ENCODE measurements at places on chromosomes 16 and 17. TPM values are rescaled to one million over a fixed set of nuclear protein-coding genes. Genes with fewer than 3 reads are reported as not detected.

GRCh38 chr16:17448640-17449638, 21.8 kb downstream of the XYLT1 start:
- peak; percentile 46 for DNase-seq
- peak overlapping the region; percentile 25 for H3K4me3 ChIP-seq
- H3K27me3 ChIP-seq = no peaks in the 10 kb centered on the region

Gene SPNS2
- 0.75 TPM for total RNA-seq

DNA sequence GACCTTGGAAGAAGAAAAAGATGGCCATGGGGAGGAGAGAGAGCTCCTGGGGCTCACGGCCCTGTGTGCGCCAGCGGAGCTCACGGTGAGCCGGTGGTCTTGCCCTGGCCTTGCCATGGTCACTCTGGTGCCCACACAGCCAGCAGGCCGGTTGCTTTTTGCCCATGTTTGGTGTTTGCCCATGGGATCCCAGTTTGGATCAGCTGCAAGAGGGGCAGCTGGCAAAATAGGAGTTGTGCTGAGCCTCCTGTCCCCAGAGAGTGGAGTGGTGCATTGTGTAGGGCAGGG, 1.6 kb downstream of the NHERF1 start:
- peak overlapping the region; percentile 92 for H3K4me3 ChIP-seq
- peaks cover 80% of the 10 kb centered on the region for H3K4me1 ChIP-seq
- no peak for DNase-seq
- no peaks in the 10 kb centered on the region for H3K27me3 ChIP-seq
- peak overlapping the region; percentile 30 for H3K27ac ChIP-seq

GRCh38 chr17:51230306-51230705, 29.5 kb downstream of the MBTD1 start:
- no peak overlapping the region for H3K4me3 ChIP-seq
- no peak overlapping the region for H3K27ac ChIP-seq
- no peaks in the 10 kb centered on the region for H3K4me1 ChIP-seq
- no peak for DNase-seq
- no peaks in the 10 kb centered on the region for H3K27me3 ChIP-seq

Gene SULT1A2
- 0.30 TPM for total RNA-seq

DNA sequence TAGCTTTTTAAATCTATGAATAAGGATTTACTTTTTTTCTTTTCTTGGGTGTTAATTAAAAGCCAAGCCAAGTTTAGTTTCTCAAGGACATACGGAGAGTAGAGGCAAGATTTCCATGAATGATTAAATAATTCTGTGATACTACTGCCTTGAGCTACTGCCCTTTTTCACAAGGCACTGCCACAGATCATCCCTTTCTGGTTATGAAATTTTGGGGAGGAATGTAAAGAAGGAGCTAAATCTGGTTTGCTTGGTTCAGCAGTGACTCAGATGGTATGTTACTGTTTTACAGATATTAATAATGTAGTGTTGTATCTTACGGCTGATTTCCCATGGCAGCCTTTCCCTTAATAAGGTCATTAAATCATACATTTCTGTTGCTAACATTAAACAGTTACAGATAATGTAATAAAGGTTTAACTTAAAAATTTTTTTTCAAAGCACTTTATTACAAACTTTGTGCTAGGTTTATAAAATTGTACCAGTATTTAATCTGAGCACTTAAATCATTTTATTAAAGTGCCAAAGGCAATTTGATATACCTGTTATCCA, 2.6 kb downstream of the WSB1 start:
- no peak overlapping the region for H3K27ac ChIP-seq
- no peaks in the 10 kb centered on the region for H3K36me3 ChIP-seq
- H3K27me3 ChIP-seq = no peaks in the 10 kb centered on the region
- no peak overlapping the region for H3K4me3 ChIP-seq
- no peak for DNase-seq
- peaks cover 32% of the 10 kb centered on the region for H3K4me1 ChIP-seq

- H3K27me3 ChIP-seq = no peaks in the 10 kb centered on the region
- peaks cover 7% of the 10 kb centered on the region for H3K36me3 ChIP-seq
- no peak overlapping the region for H3K27ac ChIP-seq
- H3K4me1 ChIP-seq = no peaks in the 10 kb centered on the region
These were observed 10.6 kb downstream of the PEMT start for GRCh38 chr17:17580662-17581470.

DNA sequence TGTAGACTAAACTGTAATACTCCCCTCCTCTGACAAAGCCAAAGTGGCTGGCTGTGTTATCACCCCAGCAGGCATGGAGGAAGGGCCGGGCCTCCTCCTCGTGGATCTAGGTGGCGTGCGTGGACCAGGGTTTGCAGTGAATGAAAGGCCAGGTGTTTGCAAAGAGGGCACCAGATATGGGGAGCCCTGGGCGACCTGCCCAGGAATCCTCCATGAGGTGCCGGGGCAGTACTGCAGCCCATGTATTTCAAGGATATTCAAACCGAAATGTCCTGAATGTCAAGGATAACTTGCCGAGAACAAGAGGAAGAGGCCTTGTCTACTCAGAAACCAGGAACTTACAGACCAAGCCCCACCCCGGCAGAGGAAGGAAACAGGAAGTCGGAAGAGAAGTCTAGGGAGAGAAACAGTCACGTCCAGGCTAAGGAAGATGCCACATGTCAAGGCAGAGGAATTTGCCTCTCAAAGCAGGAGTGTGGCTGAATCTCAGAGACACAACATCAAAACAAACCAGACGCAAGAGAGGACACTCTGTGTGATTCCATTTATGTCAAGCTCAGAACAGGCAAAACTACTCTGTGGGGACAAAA, 13.7 kb upstream of the OSGIN1 start:
- H3K27ac ChIP-seq = no peak overlapping the region
- no peak overlapping the region for H3K4me3 ChIP-seq
- no peaks in the 10 kb centered on the region for H3K4me1 ChIP-seq

GRCh38 chr16:81500833-81501521, 56.4 kb downstream of the CMIP start:
- H3K36me3 ChIP-seq = no peaks in the 10 kb centered on the region
- no peak overlapping the region for H3K27ac ChIP-seq
- H3K4me1 ChIP-seq = peaks cover 41% of the 10 kb centered on the region
- DNase-seq = no peak
- H3K4me3 ChIP-seq = no peak overlapping the region

GRCh38 chr16:9033125-9033830, 58.2 kb upstream of the HAPSTR1 start:
- no peaks in the 10 kb centered on the region for H3K27me3 ChIP-seq
- no peak overlapping the region for H3K27ac ChIP-seq
- H3K4me1 ChIP-seq = no peaks in the 10 kb centered on the region
- no peaks in the 10 kb centered on the region for H3K36me3 ChIP-seq

DNA sequence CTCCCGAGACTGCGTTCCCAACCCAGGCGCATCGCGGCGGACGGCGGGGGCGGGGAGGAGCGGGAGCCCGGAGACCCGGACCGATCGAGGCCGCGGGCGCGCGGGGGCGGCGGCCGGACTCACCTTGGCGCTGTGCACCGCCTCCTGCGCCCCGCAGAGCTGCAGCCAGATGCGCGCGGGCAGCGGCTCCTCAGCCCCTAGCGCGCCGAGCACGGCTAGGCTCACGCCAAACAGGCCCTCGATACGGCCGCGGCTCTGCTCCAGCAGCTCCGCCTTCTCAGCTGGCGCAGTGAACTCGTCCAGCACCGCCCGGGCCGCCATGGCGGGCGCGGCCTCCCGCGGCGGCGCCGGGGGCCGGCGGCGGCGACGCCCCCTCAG, 339 bp downstream of the N4BP1 start:
- no peaks in the 10 kb centered on the region for H3K36me3 ChIP-seq
- peaks cover 45% of the 10 kb centered on the region for H3K4me1 ChIP-seq
- peak overlapping the region; percentile 79 for H3K4me3 ChIP-seq
- peak overlapping the region; percentile 82 for H3K27ac ChIP-seq
- no peaks in the 10 kb centered on the region for H3K27me3 ChIP-seq
- DNase-seq = no peak

Gene CASKIN2
- 0.88 TPM for total RNA-seq

DNA sequence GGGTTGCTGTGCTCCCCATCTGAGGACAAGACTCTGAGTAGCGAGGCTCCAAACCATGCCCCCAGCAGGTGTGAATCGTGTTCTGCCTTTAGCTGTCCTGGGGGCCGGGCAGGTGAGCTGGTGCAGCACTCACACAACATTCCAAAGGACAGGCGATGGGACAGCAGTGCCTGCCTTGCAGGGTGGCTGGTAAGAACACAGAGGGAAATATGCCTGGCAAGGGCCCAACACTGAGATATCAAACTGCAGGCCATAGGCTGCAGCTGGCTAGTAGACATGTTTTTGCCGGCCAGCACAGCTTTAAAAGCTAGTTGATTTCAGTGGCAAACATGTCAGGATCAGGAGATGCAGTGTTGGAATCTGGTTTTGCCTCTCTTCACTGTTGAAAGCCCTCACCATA, 23.6 kb downstream of the CLEC16A start:
- H3K36me3 ChIP-seq = peaks cover 11% of the 10 kb centered on the region
- H3K4me1 ChIP-seq = peaks cover 35% of the 10 kb centered on the region
- H3K4me3 ChIP-seq = no peak overlapping the region
- no peak for DNase-seq
